CD4-positive, alpha-beta T cell treated with Interleukin-2 at 100 ng/mL for 4 hours (primary cell): ENCODE measurements at places on chromosomes 4 and X.

DNA sequence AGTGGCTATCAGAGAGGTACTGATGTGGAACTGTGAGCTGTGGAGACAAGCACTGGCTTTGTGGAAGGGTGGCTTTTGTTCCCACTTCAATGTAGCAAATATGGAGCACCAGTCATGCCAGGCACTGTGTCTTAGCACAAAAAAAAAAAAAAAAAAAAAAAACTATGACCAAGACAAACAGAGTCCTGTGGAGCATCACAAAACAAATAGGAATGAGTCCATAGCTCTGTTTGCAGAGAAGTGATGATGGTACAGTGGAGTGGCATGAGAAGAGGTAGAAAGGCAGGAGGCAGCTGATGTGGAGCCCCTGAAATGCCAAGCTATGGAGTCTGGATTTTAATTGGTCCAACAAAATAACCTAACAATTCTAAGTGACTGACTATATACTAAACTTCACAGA, 116.9 kb downstream of the RAB28 start:
- DNase-seq: no peak

DNA sequence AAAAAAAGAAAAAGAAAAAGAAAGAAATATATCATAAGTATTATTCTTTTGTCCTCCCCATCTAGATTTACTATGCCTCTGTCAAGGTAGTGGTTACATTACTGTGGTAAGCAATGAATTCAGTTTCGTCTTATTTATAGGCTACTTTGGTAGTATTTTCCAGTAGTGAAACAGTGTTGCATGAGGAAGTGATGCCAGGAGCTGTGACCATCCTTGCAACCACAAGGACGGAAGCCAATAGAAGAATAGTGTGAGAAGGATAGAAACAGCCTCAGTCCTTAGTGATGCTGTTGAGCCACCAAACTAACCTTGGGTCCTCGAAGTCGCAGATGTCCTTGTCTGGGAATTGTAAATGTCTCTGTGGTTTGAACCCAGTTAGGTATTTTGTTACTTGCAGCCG, 328.5 kb downstream of the PPP3CA start:
- DNase-seq: peak; percentile 24

DNA sequence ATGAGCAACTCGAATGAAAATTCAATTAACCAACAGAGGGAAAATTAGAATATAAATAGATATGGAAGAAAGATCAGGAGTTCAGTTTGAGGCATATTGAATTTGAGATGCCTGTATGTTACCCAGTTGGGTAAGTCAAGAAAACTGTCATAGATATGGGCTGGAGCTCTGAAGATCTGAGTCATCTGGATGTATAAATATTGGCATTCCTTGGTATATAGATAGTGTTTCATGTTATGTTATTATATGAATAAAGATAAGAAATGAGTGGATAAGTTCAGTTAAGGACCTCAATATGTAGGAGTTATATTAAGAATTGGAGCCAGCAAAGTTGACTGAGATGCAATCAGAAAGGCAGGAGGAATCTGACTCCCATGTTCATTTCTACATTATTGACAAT, 543.6 kb upstream of the SMIM31 start:
- DNase-seq: no peak

GRCh38 chrX:38895775-38896174, 94.5 kb downstream of the MID1IP1 start:
- no peak for DNase-seq

- DNase-seq: no peak
Measured at GRCh38 chr4:169103966-169104412, 93.9 kb upstream of the CBR4 start.

- DNase-seq: no peak
Measured at GRCh38 chr4:152202415-152202814, 333.5 kb downstream of the FBXW7 start.

DNA sequence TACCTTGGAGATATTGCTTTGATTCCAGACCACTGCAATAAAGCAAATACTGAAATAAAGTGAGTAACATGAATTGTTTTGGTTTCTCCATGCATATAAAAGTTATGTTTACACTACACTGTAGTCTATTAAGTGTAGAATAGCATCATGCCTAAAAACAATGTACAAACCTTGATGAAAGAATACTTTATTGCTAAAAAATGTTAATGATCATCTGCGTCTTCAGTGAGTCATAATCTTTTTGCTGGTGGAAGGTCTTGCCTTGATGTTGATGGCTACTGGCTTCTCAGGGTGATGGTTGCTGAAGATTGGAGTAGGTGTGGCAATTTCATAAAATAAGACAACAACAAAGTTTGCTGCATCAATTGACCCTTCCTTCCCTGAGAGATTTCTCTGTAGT, 145.1 kb downstream of the SHROOM4 start:
- DNase-seq: no peak

DNA sequence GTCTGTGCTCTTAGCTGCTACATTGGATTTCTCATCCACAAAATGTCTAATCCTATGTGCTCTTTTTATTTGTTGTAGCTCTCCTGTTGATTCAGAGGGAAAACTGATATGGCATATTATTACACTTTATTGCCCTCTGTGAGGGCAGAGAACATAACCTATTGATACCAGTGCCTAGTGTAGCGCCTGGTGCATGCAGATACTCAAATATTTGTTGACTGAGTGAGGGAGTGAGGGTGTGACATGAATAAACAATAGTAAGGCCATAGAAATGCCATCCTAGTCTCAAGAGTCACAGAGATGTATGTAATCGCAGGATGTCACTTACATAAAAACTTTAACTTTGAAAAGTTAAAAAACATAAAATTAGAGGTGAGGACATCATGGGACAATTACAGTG, 159.1 kb downstream of the SHROOM3 start:
- no peak for DNase-seq

DNA sequence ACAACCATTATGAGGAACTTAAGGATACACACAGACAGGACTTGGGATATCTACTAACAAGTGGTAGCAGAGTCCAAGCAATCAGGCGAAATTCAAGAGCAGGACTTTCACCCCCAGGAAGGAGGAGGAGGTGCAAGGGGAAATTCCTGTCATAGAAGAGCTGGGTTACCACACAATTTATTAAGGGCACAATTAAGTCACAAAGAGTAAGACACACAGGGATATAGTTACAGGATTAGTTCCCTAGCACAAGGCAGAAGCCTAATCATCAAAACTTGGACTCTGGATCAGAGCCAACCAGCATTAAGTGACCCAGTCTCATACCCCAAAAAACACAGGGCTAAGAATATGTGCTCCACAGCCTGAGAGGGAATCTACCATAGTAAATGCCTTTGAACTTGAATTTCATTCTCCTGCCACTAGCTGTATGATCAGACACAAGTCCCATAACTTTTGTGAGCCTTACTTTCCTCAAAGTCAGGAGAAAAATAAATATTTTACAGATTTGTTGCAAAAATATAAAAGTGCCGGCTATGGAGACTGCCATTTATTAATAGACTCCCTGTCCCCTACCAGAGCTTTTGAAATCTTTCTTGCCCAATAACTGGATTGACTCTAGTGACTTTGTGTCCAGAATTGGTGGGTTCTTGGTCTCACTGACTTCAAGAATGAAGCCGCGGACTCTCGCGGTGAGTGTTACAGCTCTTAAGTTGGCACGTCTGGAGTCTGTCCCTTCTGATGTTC, 87.0 kb downstream of the SYNPO2 start:
- no peak for DNase-seq

- no peak for DNase-seq
Measured at GRCh38 chr4:73721435-73721834, 18.9 kb upstream of the CXCL8 start.

- DNase-seq: no peak
Measured at GRCh38 chr4:101197350-101197749, 150.0 kb downstream of the PPP3CA start.

GRCh38 chrX:154135458-154136229, 8.4 kb upstream of the OPN1LW start:
- DNase-seq: peak; percentile 29
